ENCODE measurements at places on chromosomes 4 and X.

- DNase-seq, result peak; percentile 79
Observed at GRCh38 chrX:68175562-68175961, 257.7 kb downstream of the OPHN1 start.

DNA sequence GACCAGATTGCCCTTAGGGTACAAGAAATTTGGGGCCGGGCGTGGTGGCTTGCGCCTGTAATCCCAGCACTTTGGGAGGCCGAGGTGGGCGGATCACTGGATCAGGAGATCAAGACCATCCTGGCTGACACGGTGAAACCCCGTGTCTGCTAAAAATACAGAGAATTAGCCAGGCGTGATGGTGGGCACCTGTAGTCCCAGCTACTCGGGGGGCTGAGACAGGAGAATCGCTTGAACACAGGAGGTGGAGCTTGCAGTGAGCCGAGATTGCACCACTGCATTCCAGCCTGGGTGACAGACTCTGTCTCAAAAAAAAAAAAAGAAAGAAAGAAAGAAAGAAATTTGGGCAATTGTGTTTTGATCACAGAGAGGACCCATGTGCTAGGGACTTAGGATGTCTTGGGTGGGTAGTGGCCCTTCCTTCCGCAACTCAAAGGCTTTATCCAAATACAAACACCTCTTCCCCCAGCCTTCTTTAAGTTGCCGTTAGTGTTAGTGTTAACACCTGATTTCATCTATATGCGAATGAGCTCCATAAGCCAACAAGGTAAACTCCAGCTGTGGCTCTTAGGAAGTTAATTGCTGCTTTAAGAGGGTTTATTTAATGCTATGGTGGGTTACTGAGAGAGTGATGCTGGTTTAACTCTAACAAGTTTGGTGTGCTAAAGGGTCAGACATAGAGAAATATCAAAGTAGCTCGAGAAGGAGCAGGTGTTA is 8.6 kb upstream of the CCDC110 start:
- DNase-seq, result no peak

GRCh38 chrX:46831765-46832327 is 5.0 kb upstream of the RP2 start:
- DNase-seq, result peak; percentile 47

DNA sequence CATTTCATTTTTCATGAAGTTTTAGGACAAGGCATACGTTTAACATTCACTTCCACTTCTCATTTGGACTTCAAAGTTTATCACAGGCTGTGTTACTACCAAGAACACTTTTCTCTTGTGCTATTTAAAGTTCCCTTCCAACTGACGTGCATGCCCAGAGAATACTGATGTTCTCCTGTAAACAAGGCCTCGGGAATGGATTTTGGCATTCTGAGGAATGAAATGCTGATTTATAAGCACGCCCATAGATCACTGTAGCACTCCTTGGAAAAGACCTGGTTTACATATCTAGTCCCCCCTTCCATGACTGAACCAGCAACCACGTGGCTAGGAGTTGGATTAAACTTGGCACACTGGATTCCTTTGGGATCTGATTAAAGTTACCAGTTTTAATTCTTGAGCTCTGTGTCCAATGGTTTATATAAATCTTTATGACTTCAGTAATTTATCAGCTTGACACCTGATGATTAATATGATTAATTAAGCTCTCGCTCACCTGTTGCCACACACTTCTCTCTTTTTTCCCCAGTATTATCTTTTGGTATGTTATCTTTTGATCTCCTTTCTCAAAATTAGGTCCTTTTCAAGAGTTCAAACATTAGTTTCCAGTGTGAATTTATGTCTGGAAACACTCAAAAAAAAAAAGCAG is 122.4 kb upstream of the HAND2 start:
- no peak for DNase-seq

GRCh38 chr4:158861766-158862165 is 92.9 kb downstream of the FNIP2 start:
- DNase-seq, result no peak

DNA sequence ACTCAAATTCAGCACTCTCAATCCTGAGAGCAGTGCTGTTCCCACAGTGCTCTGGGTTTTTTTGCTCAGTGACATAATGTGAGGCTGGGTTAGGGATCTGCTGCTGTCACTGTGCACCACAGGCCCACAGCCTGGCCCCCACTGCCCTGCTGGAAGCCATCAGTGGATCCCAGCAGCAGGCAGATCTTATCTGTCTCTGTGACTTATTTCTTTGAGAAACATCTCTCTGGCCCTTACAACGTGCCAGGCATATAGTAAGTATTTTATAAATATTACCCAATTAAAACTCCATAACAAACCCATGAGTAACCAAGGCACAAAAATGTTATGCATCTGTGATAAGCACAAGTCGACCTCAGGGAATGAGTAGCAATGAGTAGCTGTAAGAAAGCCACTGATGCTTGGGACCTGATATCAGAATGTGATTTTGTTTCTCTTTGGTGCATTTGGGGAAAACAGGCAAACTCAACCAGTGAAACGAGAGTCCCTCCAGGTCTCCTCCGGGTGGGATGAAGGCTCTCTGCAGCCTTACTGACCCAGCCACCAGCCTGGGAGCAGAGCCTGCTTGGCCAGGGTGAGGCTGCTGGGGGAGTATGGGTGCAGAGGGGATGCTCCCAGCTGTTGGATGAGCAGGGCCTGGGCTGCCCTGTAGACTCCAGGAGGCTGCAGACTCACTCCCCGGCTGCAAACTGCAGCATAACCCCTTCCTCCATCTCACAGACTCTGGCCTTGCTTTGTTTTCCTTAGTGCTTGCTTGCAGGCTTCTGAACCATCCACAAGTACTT is 172.7 kb upstream of the LNX1 start:
- peak; percentile 82 for DNase-seq

- no peak for DNase-seq
Observed at GRCh38 chrX:18026166-18026565, 165.1 kb upstream of the RAI2 start.

DNA sequence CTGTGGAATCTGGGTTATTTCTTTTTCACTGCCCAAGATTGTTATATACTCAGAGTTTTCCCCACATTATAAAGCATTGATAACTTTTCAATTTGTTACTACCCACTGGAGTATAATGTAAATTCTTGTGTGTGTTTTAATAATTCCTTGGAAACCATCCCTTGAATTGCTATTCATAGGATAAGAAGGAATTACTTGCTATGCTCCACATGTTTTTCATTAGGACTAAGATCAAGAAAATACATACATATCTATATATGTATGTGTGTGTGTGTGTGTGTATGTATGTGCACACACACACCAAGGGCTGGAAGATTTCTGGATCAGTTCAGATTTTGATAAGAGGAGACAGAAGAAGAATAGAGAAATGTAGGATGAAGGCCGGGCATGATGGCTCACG is 206.4 kb upstream of the JADE1 start:
- no peak for DNase-seq

DNA sequence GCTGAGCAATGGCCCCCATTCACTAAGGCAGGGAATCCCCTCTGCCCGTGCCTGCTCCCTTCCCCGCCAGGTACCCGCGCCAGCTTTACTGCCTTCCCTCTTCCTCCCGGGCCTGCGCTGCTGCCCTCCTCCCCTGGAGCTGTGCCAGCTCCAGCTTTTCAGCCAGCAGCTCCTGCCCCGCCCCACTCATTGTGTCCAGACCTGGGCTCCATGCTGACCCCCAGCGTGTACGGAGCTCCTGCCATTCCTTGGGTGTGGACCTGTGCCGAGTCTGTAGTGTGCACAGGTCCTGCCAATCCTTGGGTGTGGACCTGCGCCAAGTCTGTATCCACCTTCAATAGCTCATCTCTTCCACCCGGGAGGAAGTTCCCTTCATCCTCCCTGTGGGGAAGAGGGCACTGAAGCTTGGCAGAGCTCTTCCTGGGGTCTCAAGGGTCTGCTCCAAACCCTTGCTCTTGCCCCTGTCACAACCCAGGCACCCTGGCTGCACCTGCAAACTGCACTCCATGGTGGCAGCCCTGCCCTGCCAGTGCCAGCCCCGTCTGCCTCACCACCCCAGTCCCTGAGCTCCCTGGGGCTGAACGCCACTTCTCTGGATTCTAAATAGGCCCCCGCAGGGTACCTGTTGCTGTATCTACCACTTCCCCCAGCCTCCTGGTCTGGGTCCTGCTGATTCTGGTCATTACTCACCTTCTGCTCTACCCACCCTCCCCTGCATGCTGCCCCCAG is 63.9 kb downstream of the TRMT44 start:
- no peak for DNase-seq

DNA sequence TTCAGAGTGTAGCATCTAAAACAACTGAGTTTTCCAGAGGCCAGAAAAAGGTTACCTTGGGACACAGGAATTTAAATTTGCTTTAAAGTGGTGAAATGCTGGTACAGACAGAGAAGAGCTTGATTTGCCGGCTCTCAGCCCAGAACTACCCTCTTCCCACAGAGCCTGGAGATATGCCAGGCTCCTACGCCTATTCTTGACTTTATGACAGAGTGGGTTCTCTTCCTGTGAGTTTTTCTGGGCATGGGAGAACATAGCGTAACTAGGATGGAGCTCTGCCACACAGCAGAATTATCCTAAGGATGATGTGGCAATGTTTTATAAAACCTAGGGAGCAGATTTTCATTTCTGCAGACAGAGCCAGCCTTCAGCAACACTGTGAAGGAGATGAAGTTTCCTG is 241.8 kb downstream of the GRIA3 start:
- DNase-seq, result no peak

GRCh38 chr4:181529537-181529936 is 713.7 kb upstream of the TENM3 start:
- DNase-seq, result no peak

- no peak for DNase-seq
Observed at GRCh38 chrX:17621566-17622270, 115.6 kb upstream of the SCML1 start.

DNA sequence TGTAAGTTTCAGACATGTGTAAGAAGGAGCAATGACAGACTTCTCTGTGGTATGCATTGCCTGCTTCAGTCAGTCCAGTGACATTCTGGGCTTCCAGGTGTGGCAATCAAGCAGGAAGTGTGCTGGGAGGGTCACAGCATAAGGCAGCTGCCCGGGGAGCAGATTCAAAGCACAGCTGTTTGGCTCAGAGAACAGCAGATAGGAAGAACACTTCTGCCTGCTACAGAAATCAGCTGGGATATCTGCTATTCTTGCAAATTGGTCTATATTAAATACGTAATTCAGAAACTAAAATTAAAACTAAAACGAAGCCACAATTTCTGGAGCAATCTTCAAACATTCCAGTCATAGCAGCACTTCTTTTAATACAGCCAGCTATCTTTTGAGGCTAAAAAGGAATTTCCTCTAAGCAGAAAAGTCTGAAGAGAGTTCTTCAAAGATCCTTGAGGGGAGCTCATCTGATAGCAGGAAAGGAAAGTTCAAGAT is 47.5 kb upstream of the GALNT7 start:
- no peak for DNase-seq
